ENCODE measurements at places on chromosomes 6 and 20. TPM values are rescaled to one million over a fixed set of nuclear protein-coding genes. Genes with fewer than 3 reads are reported as not detected.

CDKN1A gene
- 43.4 TPM for total RNA-seq

- DNase-seq = no peak
Observed at GRCh38 chr20:6492271-6493055, 275.0 kb upstream of the BMP2 start.

CPNE5 gene
- total RNA-seq = 1.4 TPM

DNA sequence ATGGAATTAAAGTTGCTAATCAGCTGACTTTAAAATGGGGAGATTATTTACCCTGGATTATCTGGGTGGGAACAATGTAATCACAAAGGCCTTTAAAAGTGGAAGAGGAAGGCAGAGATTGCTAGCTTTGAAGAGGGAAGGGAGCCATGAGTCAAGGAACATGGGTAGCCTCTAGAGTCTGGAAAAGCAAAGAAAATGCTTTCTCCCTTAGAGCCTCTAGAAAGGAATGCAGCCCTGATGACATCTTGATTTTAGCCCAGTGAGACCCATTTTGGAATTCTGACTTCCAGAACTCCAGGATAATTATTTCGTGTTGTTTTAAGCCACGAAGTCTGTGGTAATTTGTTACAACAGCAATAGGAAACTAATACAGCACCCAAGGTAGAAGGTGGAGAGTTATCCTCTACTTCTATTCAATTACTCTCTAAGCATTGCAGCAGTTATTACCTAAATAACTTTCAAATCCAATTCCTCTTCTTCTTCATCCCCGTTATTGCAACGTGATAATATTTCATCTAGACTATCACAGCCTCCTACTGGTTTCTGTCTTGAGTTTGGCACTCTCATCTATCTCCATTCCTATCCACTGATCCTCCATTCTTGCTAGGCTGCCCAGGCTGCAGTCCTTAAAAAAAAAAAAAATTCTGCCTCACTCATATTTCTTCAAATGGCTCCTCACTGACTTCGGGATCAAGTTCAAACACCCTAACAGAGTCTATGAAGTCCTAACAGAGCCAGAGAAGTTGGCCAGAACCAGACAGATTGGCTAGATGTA is 224.3 kb downstream of the BTBD9 start:
- DNase-seq = no peak

GRCh38 chr6:89180971-89181370 is 35.1 kb downstream of the PM20D2 start:
- no peak for DNase-seq

AP5S1 gene
- 13.8 TPM for total RNA-seq

DNA sequence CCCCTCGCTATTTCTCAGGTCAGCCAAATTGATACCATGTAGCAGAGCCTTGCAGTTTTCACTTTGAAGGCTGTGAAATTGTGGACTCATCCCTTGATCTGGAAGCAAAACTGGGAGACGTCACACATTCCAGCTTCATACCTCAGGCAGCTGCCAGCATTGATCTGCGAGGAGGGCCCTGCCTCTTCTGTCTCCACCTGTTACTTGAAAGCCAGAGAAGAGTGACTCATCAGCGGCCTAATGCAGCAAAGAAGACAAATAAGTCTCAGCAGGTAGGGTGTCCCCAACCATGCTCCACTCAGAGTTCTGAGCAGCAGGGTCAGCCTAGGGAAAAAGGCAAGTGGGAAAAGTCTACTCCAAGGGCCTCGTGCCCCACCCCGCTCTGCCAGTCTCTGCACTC is 69.4 kb upstream of the BMP2 start:
- DNase-seq = no peak

GRCh38 chr6:20055916-20056315 is 156.4 kb downstream of the MBOAT1 start:
- DNase-seq = no peak

GRCh38 chr6:19906171-19906570 is 69.0 kb downstream of the ID4 start:
- DNase-seq = no peak

HCK gene
- not detected for total RNA-seq

- DNase-seq = no peak
Observed at GRCh38 chr6:68575765-68576439, 59.2 kb upstream of the ADGRB3 start.
